Muscle of leg (tissue), 16 donors: ENCODE measurements at places on chromosomes 16 and 17.

DNA sequence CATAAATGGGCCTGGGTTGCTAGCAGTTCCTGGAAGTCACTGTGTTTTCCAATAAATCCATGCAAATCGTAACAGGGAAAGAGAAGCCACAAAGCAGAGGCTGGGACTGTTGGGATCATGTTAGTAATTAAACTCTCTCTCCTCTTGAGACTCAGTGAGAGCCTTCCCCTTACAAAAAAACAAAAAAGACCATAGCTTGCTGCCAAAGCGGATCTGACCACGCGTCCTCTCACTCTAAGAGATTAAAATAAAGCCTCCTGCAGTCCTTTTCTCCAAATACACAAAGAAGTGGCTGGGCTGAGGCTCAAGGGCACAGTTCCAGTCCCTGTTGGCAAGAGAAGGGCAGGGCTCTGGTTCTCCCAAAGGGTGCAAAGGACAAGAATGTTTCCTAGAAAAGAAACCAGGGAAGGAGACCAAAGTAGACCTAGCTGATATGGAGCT is 38.5 kb downstream of the PIGL start:
- peak; percentile 82 for DNase-seq

DNA sequence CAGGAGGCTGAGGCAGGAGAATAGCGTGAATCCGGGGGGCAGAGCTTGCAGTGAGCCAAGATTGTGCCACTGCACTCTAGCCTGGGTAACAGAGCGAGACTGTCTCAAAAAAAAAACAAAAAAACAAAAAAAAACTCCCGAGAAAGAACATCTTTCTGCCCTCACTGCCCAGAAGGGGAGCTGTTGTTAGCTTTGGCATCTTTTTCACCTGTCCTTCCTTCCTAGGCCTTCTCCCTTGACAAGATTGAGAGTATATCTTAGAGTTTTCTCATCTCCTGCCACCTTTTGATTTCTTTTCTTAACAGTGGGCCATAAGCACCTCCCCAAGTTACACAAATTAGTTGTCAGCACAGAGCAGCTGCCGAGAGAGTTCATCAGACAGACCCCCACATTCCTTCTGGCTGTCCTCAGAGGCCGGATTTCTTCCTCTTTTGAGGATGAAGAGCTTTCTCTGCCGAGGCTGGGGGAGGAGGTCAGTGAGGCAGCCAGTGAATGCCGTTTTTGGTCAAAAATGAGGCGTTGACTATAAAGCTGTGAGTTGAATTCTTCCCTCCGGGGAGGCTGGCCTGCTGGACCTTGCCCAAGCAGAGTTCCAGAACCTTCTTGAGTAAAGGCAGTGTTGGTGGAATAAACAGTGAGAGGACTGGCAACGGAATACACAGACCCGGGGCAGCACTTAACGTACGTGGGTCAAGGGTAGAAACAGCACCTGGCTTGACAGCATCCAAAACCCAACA is 127.0 kb downstream of the ABCC6 start:
- peak; percentile 55 for DNase-seq

DNA sequence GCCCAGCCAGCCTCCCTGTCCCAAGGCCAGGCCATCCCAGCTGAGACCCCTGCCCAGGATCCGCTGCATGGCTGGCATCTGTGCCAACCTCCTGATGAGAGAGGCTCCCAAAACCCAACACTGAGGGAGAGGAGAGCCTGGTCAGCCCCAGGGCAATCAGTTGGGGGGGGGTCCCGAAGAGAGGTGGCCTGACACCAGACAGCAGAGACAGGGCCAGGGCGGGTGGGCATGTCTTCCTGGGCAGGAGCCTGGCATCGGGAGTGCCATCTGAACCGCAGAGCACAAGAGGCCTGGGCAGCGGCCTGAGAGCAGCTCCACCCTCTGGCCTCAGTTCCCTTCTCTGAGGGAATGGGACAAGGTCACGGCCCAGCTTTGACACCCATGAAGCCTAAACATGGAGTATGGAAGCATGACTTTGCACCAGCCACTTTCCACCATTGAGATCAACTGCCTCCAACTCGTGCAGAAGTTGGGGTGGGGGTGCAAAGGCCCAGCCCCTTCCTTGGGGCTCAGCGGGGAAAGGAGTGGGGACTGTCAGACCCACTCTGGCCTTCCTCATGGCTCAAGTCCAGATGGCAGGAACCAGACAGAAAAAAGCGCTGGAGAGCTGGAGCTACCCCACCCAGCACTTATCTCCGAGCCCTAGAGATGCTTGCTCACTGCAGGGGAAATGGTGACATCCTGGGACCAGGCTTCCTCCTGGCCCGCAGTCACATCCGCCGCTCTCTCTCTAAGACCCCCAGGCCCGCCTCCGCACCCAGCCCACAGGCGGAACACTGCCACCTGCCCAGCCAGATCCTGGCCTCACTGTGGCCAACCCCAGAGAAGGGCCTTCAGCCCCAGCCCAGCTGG is 9.7 kb downstream of the RHBDF2 start:
- DNase-seq: no peak

DNA sequence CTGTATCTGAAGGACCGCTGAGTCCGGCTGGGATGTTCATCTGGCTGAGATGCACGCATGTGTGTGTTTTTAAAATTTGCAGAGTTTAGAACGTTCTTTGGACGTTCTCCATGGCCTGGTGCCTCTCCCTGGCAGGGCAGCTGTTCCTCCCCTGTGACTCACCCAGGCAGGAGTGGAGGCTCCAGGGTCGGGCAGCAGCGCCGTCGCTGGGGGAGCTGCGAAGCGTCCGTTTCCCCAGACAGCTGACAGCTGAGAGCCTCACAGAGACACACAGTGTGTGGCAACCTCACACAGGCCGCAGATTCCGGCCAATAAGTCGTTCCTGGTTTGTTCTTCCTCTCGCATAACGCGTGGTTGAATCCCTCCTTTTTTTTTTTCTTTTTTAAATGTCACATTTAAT is 80.6 kb downstream of the OR1D5 start:
- DNase-seq: peak; percentile 93

- no peak for DNase-seq
Observed at GRCh38 chr16:67128417-67128816, 18.7 kb downstream of the PHAF1 start.

GRCh38 chr16:46843898-46844642 is 13.1 kb upstream of the C16orf87 start:
- DNase-seq: no peak

DNA sequence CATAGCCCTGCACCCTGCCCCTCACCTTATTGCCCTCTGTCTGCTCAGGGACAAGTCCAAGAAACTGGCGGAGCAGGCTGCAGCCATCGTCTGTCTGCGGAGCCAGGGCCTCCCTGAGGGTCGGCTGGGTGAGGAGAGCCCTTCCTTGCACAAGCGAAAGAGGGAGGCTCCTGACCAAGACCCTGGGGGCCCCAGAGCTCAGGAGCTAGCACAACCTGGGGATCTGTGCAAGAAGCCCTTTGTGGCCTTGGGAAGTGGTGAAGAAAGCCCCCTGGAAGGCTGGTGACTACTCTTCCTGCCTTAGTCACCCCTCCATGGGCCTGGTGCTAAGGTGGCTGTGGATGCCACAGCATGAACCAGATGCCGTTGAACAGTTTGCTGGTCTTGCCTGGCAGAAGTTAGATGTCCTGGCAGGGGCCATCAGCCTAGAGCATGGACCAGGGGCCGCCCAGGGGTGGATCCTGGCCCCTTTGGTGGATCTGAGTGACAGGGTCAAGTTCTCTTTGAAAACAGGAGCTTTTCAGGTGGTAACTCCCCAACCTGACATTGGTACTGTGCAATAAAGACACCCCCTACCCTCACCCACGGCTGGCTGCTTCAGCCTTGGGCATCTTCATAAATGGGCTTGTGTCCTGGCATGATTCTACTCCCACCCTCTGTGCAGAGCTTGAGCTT is 6.3 kb upstream of the NFATC3 start:
- DNase-seq: no peak

DNA sequence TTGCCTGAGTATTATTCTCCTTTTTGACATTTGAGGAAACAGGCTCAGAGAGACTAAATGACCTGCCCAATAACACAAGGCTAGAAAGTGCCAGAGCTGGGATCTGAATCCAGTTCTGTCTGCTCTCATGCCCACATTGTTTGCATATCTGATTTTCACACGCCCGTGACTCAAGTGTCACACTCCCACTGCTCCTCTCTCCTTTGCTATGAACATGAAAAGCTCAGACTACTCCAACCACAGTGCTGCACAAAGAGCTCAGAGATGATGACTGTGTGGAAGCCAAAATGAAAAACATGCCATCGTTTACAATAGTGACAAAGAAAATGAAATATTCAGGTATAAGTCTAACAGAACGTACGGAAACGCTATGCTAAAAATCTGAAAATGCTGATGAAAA is 107.9 kb downstream of the SMG6 start:
- peak; percentile 40 for DNase-seq

GRCh38 chr17:47847341-47848197 is 3.4 kb downstream of the SP6 start:
- no peak for DNase-seq

GRCh38 chr17:78753316-78754250 is 28.5 kb downstream of the CYTH1 start:
- no peak for DNase-seq

DNA sequence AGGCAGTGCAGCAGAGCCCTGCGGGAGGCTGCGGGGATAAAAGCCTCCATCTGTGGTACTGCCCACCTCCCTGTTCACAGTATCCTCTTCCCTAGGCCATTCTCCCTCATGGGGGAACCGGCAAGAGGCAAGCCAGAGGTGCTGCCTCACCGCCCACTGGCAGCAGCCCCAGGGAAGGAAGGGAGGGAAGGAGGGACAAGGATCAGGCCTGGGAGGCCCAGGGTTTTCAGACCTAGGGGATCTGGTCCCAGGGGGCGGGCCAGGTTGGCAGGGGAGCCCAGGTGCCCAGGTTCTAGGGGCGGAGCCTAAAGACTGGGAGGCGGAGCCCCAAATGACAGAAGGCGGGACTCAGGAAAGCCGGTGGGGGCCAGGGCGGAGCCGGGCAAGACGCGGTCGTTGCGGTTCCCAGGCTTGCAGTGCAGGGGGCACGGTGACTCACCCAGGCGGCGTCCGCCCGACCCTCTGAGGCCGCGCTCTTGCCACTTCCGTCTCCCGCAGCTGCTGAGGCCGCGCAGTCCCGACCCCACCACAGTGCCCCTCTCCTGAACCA is 3.0 kb upstream of the MTMR4 start:
- no peak for DNase-seq

GRCh38 chr17:6439951-6440350 is 4.3 kb upstream of the PIMREG start:
- no peak for DNase-seq

DNA sequence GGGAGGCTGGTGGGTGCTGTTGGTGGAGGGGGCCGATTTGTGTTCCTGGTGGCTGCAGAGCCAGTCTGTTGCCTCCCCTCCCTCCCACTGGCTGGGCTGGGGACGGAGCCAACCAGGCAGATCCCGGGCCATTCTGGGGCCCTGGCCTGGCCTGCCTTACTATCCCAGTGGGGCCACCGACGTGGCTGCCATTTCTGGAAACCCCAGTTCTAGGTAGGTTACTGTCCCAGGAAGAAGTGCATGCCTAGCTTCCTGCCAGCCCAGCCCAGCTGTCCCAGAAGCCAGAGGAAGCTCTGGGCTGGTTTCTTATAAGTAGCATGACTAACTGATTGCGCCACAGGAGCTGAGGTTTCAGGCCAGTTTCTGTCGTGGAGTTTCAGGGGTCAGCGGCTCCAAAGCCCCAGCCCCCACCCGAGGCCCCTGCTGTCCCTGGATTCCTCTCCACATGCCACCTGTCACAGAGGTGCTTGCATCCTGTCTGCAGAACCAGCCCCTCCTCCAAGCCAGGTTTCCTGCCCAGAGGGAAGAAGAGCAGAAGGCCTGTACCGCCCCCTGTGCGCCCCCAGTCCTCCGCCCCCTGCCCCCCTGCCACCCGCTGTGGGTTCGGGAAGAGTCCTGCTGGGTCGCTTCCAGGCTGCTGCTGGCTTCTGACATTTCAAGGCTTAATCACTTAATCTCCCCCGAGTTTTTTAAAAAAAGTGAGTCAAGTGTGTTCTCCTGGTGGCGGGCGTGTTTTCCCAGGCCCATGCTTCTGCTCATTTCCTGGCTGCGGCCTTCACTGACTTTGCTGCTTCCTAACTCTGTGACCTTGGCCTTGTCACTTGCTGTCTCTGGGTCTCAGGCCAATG is 13.2 kb downstream of the IL4R start:
- DNase-seq: peak; percentile 90

DNA sequence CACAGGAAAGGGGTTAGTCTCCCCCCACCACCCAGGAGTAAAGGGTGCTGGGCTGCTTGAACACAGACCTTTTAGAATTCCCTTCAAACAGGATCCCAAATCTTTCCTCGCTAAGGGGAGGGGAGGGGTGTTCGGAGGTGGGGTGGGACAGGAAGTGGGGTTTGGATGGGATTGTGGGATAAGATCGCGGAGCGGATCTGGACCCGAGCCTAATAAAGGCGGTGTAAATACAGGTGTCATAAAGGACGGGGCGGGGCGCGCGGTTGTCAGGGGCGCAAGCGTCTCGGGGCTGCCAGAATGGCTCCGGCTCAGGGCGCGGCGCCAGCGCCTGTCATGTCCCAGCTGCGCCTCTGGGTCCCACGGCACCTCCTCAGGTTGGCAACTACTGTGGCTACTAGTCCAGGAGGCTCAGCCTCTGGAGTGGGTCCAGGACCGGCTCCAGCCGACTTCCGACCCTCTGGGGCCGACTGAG is 59.8 kb upstream of the FBXO47 start:
- peak; percentile 70 for DNase-seq

DNA sequence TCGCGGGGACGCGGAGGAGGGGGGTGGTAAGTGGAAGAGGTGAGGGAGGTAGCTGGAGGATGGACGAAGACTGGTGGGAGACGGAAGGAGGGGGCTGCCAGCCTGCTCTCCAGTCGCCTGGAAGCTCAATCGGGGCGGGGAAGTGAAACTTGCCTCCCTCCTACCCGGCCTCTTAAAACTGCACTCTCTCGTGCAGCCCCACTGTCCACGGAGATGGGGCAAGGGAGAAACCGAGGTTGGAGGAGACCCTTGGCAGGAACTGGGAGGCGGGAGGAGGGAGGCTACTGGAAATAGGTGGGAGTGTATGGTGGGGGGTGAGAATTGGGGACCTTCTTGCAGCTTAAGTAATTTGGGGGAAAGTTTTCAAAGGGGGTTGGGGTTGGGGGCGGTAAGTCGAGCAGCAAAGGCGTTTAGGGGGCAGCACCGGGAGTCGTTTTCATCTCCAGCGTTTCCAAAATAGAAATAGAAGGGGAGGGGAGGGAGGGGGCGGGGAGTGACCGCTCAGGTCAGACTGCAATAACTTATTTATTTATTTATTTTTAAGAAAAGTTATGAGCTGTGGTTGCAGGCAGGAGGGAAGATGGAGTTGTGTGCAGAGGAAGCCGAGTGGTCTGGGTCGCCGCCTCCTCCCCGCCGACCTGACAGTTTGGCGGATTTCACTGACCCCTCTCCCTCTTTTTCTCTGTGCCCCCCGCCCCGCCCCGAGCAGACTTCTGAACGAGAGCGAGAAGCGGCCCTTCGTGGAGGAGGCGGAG is 1.4 kb downstream of the SOX9 start:
- DNase-seq: no peak

GRCh38 chr17:19537111-19537510 is 3.5 kb downstream of the SLC47A1 start:
- no peak for DNase-seq

- DNase-seq: no peak
Observed at GRCh38 chr17:69254187-69254586, 25.6 kb upstream of the ABCA10 start.

- DNase-seq: peak; percentile 94
Observed at GRCh38 chr17:40541873-40542557, 23.3 kb downstream of the CCR7 start.

GRCh38 chr17:78675316-78675616 is 98.1 kb upstream of the DNAH17 start:
- no peak for DNase-seq
